MV-4-11 (cell line): ENCODE measurements at places on chromosomes 1 and 21.

DNA sequence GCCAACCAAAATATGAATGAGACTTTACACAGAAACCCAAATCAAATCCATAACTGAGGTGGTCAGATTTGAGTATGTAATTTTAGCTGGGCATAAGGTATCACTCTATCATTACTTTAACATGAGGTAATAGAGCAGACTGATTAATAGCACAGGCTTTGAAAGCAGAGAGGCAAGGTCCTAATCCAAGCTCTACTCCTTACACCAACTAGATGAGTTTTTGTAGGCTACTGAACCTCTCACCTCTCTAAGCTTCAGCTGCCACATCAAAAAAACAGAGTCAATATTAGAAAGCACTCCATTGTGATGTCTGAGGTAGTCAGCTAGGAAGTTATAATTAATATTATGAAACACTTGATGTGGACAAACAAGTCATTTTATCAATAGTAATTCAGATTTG lies 63.7 kb downstream of the ARID4B start:
- DNase-seq = no peak

DNA sequence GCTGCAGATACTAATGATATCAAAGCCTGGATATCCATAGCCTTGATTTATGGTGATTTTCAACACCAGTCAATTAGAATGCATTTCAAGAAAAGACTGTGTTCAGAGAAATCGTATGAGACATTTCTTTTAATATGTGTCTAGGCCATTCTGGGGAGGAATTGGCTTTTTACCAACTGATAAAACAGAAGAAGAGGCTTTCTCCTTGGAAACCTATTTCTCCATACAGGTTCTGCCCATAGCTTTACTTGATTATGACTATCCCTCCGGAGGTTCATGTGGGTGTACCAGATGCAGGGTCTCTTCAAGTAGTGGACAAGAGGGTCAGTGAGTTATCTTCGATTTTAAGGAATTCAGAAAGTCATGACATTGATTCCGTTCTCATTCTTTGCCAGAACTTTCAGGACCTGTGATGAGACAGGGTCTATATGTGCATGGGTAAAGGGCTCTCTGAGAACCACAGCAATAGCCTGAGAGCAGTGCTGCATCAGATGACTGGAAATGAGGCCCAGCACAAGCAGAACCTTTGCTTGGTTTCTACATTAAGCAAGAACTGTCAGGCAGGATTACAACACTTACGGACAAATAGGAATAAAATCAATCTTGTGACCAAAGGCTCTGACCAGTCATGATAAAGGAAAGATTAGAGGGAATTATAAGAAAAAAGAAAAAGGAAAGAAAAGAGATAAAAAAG lies 263.7 kb upstream of the SGIP1 start:
- peak; percentile 70 for DNase-seq

GRCh38 chr1:32828341-32828740 lies 10.9 kb downstream of the S100PBP start:
- DNase-seq = peak; percentile 10

DNA sequence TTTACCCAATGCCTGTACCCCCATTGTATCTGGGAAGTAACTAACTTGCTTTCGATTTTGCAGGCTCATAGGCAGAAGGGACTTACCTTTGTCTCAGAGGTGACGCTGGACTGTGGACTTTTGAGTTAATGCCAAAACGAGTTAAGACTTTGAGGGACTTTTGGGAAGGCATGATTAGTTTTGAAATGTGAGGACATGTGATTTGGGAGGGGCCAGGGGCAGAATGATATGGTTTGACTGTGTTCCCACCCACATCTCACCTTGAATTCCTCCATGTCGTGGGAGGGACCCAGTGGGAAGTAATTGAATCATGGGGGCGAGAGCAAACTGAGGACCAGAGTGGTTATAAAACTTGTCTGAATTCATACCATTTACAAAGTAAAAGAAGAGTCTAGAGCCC lies 77.1 kb upstream of the HOOK1 start:
- DNase-seq = no peak

- peak; percentile 37 for DNase-seq
These were observed 29.1 kb downstream of the SMYD2 start for GRCh38 chr1:214310010-214310409.

DNA sequence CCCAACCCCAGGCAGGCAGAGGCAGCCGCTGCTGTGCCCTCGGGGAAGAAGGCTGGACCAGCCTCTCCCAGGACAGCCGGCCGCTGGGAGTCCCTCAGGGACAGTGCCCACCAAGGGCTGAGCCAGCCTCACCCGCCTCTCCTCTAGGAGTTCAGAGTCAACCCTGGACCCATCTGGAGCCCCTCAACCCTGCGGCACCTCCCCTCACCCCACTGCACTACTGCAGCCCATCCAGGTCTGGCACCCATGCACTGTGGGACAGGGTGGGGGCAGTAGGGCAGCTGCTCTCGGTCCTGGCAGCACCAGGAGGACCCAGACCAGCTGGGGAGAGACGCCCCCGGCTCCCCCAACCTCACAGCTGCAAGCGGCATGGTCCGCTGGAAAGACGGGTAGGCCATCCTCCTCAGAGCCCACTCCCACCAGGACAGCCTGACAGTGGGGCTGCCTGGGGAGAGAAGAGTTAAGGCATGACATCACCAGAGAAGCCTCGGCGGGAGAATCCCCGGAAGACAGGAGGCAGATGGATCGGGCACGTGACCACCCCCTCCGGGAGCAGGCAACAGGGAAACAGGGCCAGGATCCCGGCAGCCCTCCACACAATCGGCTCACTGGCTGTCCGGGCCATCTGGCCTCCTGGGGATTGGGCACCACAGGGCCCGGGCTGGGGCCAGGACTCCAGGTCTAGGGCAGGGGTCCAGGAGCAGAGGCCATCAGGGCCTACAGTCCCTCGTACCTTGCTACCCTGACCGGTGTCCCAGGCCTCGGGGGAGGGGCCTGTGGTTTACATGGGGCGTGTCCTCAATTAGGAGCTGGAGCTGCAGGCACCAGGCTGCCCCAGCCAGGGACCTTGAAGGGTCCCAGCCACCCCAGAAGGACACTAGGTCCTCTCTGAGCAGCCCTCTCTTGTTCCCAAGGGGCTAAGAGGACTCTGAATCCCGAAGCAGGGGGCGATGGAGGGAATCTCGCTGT lies 3.1 kb downstream of the ACAP3 start:
- no peak for DNase-seq

- DNase-seq = peak; percentile 61
These were observed 17.1 kb downstream of the RC3H1 start for GRCh38 chr1:174005032-174005431.

DNA sequence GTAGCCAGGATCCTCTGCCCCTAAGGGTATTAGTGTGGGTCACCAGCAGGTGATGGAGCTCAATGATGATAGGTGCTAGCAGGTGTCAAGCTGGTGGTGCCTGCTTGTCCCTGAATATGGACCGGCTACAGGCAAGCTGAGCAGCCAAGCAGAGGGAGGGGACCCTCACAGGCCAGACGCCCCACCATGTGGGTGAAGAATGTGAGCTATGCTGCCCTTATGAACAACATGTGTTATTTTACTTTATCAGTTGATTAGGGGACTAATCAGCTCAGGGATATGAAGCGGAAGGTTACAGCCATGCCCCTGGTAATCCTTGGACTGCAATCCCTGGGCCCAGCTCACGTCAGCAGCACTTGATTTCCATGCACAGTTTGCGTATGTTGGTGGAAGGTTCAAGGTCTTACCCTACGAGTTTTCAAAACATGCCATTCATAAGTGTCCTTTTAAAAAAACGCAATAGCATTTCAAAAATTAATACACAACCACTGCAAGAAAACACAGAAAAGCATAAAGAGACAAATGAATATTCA lies 106.0 kb downstream of the CDC7 start:
- DNase-seq = no peak

DNA sequence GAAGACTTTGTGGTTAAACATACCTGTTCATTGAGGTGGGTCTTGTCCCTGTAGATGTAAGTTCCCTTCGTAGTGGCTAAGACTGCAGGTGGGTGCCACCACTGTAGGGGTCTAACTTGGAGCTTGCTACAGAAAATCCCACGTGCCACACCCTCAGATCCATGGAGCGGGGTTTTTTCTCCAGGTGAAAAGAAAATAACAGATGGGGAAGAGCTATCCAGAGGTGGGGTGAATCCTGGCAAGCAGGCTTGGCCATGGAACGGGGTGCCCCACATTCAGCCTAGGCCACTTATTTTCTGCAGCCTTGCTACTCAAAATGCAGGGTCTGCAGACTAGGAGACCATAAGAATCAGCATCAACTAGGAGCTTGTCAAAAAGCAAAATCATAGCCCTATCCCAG lies 24.0 kb downstream of the EXOC8 start:
- no peak for DNase-seq

- no peak for DNase-seq
These were observed 925 bp upstream of the ARHGEF10L start for GRCh38 chr1:17538428-17539117.

GRCh38 chr1:43432907-43433306 lies 20.8 kb downstream of the HYI start:
- DNase-seq = no peak

- DNase-seq = no peak
These were observed 2.5 kb upstream of the PNRC2 start for GRCh38 chr1:23957096-23957495.

DNA sequence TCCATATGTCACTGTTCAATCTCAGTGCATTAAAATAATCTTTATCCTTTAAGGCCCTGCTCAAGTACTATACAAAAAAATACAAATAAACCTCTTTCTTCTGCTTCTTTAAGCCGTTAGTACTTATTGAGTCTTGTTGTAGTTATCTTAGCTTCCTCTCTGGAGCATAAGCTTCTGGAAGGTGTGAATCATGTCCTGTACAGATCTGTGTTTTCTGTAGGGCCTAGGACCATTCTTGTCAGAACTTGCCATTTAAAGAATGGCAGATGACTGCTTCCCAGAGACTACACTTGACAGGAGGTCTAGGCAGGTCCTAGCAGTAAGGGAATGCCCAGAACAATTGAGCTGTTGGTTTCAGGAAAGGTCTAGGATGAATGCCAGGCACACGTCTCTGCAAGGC lies 12.9 kb downstream of the NEK7 start:
- DNase-seq = no peak

GRCh38 chr1:13823936-13824335 lies 123.9 kb downstream of the PRDM2 start:
- no peak for DNase-seq

DNA sequence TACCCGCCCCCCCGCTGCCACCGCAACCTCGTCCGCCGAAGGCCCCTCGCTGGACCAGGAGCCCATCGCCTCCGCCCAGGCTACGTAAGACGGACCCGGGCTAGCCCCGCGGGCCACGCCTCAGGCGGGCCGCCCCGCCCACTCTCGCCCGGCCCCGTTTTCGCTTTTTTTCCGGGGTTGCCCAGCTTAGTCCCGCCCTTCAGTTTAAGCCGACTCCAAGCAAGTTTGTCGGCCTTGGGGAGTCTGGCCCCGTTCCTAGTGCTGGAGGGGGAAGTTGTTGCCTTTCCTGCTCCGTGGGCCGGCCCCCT lies 3.0 kb downstream of the RUSC1 start:
- peak; percentile 83 for DNase-seq

DNA sequence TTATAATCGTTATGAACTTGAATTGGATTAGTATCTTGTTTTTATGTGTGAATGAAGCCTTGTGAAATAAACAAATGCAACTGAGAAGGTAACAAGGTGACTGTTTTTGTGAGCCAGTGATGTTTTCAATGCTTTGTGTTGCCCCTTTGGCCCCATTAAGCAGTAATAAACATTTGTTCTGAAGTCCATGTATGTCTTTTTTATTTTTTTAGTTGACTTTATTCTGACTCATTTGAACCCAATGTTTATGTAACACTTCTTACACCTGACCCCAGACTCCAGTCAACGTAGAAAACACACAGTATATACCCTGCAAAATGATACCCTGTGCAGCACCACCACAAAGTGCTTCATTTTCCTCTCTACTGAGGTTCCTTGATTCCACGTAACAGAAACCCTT lies 4.6 kb upstream of the CACYBP start:
- DNase-seq = no peak

GRCh38 chr1:203592730-203593129 lies 33.9 kb upstream of the ATP2B4 start:
- no peak for DNase-seq
